Activated T-helper 17 cell treated with anti-CD3 and anti-CD28 coated beads, Interleukin-2, amount 50 U/mL, for 72 hours (primary cell): ENCODE measurements at places on chromosomes 5 and 9. TPM values are rescaled to one million over a fixed set of nuclear protein-coding genes. Genes with fewer than 3 reads are reported as not detected.

DNA sequence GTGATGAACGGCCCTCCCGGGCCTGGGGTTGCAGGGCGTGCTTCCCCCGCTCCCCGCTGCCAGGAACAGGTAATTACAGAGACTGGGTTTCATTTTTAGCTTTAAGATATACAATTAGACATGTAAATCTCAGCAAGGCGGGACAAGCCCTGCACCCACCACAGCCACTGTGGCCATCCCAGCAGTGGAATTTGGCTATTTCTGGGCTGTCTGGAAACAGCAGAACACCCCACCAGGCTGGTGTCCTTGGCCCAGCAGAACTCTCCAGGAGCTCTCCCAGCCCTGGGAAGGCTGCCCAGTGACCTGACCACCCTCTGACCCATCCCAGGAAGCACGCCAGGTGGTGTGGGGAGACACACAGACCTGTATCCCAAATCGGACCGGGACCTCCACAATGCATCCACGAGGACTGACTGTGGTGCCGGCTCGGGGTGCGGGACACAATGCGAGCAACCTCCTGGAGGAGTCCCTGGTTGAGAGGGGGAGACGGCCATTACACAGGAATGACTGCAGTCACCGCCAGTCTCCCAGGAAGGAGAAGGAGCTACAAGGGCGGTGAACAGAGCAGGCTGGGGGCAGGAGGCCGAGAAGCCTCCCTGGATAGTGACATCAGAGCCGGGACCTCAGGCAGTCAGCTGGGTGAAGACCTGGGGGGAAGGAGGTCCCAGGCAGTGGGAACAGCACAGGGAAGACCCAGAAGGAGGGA, 17.3 kb downstream of the EEIG1 start:
- ATAC-seq: no peak

GRCh38 chr5:16933337-16933736, 2.8 kb downstream of the MYO10 start:
- ATAC-seq: no peak

DNA sequence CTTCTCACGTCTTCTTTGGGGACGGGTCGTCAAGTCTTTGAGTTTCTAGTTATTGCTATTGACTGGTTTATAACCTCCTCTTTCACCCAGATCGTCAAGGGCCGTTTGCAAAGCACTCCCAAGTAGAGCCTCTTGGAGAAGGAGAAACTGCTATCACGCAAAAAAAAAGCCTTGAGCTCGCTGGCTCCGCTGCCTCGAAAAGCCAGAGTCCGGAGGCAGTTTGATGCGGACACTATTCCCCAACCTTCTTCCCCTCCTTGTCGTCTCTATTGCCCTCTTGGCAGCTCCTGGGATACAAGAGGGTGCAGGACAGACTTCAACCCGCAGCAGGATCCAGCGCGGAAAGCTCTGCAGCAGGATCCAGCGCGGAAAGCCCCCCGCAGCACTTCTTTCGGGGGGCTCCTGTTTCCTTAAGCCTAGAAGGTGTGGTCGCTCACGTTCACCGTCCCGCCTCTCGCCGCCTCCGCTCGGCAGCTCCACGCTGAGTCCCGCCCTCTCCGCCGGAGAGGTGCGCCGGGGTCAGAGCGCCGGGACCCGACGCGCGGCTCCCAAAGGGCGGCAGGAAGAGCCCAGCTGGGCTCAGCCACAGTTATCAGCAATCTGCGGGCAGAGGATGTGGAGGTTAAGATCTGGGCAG, at the start of gene PCDHAC1:
TSS of gene PCDHAC1 (plus strand) at position 494 of the 637 bp plus-strand sequence. CDS start 594 bp downstream, outside the sequence.
- peak; percentile 44 for ATAC-seq

GRCh38 chr9:33785914-33786313, 9.4 kb upstream of the PRSS3 start:
- ATAC-seq: no peak

DNA sequence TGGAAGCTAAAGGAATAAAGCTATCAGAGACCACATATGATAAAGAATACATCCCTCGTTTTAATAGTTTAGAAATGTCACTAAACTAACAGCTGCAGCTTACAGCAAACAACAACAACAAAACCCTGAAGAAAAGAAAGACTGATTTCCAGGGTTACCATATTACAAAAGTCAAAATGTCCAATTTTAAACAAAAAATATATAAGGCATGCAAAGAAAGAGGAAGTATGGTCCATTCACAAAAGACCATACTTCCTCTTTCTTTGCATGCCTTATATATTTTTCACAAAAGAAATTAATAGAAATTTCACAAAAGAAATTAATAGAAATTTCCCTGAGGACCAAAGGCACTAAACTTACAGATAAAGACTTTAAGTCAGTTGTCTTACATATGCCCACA, 354.2 kb downstream of the ARL15 start:
- ATAC-seq: no peak

GRCh38 chr9:121259498-121259897, 8.5 kb upstream of the GSN start:
- ATAC-seq: no peak

GRCh38 chr5:35736280-35736679, 118.6 kb downstream of the SPEF2 start:
- peak; percentile 93 for ATAC-seq

DNA sequence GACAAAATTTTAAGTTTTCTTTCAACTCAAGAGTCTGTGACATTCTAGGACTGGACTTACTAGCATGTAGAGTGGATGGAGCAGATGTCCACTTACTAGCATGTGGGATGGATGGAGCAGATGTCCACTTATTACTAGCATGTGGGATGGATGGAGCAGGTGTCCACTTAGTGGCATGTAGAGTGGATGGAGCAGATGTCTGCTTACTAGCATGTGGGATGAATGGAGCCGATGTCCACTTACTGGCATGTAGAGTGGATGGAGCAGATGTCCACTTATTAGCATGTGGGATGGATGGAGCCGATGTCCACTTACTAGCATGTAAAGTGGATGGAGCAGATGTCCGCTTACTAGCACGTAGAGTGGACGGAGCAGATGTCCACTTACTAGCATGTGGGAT, 2.4 kb downstream of the SLC36A1 start:
- no peak for ATAC-seq

- ATAC-seq: no peak
These were observed 185.8 kb upstream of the IRX4 start for GRCh38 chr5:2068531-2068930.

GRCh38 chr9:114497727-114498382, 7.4 kb downstream of the WHRN start:
- no peak for ATAC-seq

DNA sequence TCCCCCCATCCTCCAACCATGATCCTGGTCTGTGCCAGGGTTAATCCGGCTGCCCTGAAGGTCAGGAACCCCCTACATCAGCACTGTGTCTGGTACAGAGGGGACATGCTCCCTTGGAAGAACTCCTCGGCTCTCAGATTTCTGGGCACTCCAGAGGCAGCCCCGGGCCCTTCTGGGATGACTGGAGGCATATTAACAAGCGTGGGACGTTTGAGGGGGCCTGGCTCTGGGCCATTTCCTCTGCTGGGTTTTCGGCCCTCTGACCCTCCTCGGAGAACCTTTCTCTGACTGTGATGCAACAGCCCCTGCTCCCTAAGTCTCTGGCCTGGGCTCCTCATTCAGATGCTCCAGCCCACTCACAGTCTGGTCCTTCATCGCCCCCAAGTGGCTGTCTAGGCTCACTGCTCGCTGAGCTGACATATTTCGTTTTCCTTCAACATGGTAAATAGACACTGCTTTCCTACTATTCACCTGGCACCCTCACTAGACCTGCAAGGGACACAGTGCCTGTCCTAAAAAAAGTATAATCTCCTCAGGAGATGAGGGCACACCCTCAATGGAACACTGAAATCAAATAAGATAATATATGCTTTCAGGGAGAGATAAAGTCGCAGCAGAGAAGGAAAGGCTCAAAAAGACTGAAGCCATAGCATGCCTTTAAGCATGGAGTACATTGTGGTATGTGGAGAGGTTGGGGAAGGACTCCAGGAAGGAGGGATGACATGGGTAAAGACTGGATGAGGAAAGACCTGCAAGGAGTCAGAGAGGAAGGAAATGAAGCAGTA, 404.7 kb upstream of the TRPC7 start:
- no peak for ATAC-seq

- ATAC-seq: no peak
These were observed 791.9 kb upstream of the CDH6 start for GRCh38 chr5:30401479-30402058.

DNA sequence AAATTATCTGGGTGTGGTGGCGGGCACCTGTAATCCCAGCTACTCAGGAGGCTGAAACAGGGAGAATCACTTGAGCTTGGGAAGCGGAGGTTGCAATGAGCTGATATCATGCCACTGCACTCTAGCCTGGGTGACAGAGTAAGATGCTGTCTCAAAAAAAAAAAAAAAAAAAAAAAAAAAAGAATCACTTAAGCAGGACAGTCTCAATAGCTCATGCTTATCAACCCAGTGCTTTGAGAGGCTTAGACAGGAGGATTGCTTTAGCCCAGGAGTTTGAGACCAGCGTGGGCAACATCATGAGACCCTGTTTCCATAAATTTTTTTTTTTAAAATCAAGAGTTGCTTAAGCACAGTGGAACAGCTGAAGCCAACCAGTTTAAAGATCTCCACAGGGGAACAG, 42.6 kb downstream of the LEAP2 start:
- no peak for ATAC-seq

GRCh38 chr5:67092535-67092934, 104.1 kb downstream of the CD180 start:
- ATAC-seq: no peak

Gene OMD
- not detected for total RNA-seq

Gene SLC27A6
- total RNA-seq: not detected

Gene TRAF1
- 71.4 TPM for total RNA-seq

Gene CACNA1B
- total RNA-seq: 0.16 TPM

Gene CCNO
- total RNA-seq: not detected

Gene COL5A1
- total RNA-seq: 1.3 TPM
